ENCODE measurements at places on chromosomes 4 and X.

DNA sequence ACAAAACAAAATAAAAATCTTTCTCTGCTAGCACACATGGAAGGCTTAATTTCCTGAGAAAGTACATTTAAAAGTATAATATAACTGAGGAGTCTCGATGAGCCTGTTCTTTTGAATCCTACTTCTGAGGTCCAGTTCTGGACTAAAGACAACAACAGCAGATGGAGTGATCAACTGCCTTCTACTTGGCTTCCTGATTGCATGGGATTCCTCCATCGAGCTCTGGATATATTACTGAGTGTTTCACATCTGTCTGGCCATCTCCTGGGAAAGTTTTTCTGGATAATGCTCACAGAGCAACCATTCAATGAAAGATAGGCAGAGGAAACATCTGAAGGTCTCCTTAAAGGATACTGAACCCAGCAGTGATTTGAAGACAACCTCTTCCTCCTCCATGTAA, 42.6 kb downstream of the KDR start:
- H3K36me3 ChIP-seq = no peaks in the 10 kb centered on the region
- H3K27me3 ChIP-seq = peaks cover 9% of the 10 kb centered on the region
- H3K4me3 ChIP-seq = no peak overlapping the region
- H3K27ac ChIP-seq = no peak overlapping the region

DNA sequence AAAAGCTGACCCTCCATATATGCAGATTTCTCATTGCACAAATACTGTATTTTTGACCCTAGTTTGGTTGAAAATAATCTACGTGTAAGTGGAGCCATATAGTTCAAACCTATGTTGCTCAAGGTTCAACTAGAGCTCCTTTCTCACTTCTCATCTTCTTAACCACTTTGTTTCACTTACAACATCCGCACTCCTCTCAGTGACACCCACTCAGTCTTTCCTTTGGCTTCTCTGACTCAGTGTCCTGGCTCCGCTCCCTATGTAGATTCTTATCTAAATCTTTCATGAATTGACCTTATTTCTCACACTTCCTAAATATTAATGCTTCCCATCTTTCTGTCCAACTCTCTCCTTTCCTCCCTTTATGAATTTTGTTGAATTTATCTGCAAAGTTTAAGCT, 32.9 kb upstream of the DKK2 start:
- H3K36me3 ChIP-seq = no peaks in the 10 kb centered on the region
- no peak overlapping the region for H3K27ac ChIP-seq
- H3K4me1 ChIP-seq = no peaks in the 10 kb centered on the region
- no peaks in the 10 kb centered on the region for H3K27me3 ChIP-seq
- no peak for DNase-seq

DNA sequence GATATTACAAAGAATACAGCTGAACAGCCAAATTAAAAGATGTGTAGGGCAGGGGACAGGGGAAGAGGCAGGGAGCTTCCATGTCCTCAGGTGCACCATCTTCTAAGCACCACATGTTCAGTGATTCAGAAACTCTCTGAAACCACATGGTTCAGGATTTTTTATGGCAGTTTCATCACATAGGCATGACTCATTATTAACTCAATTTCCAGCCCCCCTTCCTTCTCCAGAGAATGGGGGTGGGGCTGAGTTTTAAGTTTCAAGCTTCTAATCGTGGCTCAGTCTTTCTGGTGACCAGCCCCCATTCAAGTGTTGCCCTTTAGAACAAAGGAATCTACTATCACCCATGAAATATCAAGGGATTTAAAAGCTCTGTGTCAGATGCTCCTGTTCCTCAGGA, 317.8 kb upstream of the GALNT7 start:
- no peaks in the 10 kb centered on the region for H3K27me3 ChIP-seq
- H3K27ac ChIP-seq = no peak overlapping the region
- H3K4me3 ChIP-seq = no peak overlapping the region
- peak; percentile 41 for DNase-seq

DNA sequence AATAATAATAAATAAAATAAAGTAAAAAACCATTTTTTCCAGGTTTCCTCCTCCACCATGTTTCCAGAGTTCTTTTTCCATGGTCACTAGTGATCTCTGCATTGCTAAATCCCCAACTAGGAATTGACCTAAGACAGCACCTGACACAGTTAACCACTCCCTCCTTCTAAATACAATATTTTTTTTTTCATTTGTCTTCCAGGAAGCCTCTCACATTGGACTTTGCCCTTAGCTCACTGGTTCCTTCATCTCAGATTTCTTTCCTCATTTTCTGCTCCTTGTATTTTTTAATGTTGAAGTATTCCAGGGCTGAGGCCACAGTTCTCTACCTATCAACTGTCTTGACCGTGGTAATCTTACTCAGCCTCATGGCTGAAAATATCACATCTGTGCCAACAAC, 187.3 kb upstream of the FAM241A start:
- no peak overlapping the region for H3K27ac ChIP-seq
- H3K27me3 ChIP-seq = no peaks in the 10 kb centered on the region
- DNase-seq = no peak
- H3K4me3 ChIP-seq = no peak overlapping the region
- no peaks in the 10 kb centered on the region for H3K4me1 ChIP-seq

GRCh38 chr4:145324161-145324560, 143.8 kb upstream of the OTUD4 start:
- H3K27ac ChIP-seq = no peak overlapping the region
- DNase-seq = no peak

GRCh38 chrX:141375011-141375760, 132.9 kb upstream of the SPANXC start:
- DNase-seq = no peak
- H3K27me3 ChIP-seq = no peaks in the 10 kb centered on the region
- no peak overlapping the region for H3K27ac ChIP-seq

GRCh38 chr4:99749445-99750391, 66.9 kb upstream of the DAPP1 start:
- DNase-seq = no peak
- no peak overlapping the region for H3K4me3 ChIP-seq
- H3K27ac ChIP-seq = no peak overlapping the region
- no peaks in the 10 kb centered on the region for H3K36me3 ChIP-seq
- H3K4me1 ChIP-seq = no peaks in the 10 kb centered on the region

Data from keratinocyte (primary cell).